ENCODE measurements at places on chromosomes 1 and 21.

DNA sequence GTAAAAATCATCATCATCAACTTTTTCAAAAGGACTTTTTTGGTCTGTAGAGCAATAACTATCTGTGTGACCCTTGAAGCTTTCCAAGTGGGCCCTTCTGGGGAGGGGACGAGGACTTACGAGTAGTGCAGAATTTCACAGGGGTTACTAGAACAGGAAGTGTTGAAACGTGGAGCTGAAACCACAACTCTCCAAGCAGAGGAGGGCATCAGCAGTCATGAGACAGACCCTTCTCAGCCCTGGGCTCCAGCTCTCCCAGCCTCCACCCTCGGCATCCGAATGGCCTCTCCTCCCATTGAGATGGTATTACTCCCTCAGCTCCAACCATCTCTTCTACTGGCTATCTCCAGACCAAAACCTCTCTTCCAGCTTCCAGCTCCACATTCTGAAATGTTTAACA is 3.6 kb downstream of the FAM89A start:
- no peak for DNase-seq

GRCh38 chr1:228414511-228415211 is 2.0 kb downstream of the TRIM17 start:
- no peak for DNase-seq

DNA sequence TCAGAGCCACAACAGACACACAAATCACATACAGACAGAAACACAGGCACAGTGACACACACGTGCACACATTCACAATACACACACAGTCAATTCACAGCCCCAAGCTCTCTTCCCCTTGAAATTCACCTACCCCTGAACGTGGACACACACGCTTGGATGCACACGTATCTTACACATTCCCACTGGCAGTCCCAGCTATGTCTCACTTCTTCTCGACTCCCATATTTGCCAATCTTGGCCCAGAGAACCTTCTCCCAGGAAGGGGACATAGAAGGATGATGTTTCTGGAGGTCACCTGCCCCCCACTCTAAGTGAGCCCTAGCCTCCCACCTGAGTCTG is 1.6 kb downstream of the CRYBG2 start:
- no peak for DNase-seq

- DNase-seq: no peak
These were observed 31.9 kb downstream of the MAP10 start for GRCh38 chr1:232837087-232837486.

DNA sequence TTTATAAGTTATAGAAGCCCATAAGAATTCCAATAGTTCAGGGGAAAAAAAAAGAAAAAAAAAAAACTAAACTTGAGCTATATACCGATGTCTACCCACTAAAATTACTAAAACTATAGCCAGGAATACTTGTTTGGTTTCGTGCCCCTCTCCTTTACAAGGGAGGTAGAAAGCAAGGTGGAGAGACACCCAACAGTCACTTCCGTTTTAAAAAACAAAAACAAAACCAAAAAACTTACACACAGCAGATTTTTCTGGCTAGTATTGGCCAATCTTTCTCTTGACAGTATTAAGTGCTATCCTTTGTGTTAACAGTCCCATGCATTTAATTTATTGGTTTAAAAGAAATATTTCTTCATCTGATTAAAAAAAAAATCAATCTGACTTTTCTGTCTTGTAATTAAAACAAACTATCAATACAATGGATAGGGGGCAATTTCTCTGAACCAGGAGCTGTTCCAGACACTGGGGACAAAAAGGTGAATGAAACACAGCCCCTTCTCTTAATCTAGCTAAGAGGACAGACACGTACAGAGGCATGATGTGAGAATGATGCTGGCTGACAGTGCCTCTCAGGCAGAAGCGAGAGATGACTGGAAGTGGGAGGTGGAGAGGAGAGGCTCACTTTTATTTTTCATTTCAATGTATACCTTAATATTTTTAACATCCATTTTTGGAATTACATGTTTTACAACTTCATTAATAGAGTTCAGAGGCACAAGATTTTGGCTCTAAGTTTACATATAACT is 214.8 kb downstream of the RERE start:
- no peak for DNase-seq

DNA sequence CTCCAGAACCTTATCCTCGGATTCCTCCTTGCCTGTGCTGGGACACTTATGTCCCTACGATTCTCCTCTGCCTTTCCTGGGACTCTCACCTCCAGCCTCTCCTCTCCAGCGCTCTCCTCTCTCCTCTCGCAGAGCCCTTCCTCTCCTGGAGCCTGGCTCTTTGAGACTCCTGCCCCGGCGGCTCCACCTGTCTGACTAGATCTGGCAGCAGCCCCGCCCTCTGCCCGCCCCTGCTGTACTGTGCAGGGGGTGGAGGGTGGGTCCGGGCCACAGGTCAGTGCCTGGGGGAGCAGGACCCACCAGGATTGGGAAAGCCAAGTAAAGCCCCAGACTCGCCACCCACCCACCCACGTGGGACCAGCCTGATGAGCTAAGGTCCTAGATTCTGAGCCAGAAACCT is 1.6 kb downstream of the ELOVL1 start:
- DNase-seq: no peak

- DNase-seq: no peak
These were observed 48.4 kb upstream of the C1orf198 start for GRCh38 chr1:230916587-230917283.

DNA sequence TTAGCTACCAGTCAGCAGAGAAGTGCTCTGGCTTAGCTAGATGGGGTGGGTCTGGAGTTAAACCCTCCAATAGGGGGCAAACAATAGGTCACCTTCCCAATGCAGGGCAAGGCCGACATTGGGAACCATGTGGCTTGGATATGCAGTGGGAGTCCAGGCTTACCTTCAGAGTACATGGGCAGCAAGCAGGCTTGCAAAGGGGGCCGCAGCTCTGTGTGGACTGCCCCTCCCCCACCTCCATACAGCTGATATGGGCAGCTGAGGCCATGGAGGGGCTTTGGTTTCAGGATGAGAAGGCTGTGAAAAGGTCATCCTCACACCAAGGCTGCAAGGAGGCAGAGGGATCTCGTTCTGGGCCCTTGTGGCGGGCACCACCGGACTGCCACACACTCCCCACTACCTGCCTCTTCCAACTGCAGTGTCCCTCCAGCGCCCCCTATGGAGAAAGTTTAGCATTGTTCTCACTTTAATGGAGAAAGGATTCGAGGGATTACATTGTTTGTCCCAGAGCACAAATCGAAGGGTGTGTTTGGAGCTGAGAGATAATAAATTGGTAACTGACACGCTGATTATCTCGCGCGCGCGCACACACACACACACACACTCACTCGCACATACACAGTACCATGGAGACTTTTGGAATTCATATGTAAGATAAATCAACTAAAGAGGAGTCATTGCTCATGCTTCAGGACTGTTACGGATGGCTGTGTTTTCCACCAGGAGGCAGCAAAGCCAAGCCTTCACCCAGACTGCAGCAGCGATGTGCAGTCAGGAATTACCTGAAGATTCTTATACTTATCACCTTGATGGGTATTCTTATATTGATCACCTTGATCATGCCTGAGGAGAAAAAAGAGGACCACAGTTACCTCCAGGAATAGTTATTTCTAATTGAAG is 7.0 kb upstream of the SMCP start:
- DNase-seq: no peak

DNA sequence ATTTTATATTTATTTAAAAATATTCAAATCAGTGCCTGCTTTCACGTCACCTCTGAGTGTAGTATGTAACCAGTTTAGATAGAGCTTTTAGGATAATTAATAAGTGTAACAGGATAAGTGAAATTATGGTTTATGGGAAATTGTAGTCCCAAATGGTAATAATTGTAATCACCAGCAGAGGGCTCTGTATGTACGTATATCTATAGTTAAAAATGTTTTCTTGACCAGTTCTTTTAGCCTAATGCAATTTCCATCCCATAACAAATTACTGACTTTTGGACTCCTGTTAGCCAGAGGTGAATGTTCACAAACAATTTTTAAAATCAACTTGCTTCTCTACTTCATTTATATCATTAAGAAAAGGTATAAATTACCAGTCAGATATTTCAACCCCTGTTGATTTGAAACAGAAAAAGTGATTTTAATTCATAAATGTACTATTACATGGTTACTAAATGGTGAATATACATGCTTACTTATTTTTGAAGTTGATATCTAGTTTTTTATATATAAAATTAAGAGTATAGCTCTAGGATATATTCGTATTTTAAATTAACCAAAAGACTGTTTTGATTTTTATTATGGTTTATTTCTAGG is 25.3 kb downstream of the SLC30A7 start:
- no peak for DNase-seq

GRCh38 chr1:159964144-159964543 is 10.1 kb upstream of the SLAMF9 start:
- no peak for DNase-seq
